Small intestine (tissue), 16 donors: ENCODE measurements at places on chromosomes 13 and 19.

DNA sequence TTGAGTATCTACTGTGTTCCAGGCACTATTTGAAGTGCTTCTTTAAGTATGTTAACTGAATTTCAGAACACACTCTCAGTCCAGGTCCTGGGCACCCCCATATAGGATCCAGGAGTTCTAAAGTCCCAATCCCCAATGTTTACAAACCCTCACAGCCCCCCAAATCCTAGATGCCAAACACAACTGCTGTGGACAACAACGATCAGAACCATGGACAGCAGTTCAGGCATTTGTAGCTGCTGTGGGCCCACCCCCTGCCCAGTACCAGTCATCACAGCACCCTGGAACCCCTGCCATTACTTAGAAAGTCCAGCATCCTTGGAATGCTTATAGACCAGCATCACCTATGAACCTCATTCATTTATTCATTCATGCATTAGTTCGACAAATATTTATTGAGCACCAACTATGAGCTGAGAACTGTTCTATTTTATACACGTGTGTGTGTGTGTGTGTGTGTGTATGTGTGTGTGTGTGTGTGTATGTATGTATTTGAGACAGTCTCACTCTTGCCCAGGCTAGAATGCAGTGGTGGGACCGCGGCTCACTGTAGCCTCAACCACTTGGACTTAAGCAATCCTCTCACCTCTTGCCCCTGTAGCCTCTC is 19.3 kb upstream of the SDHAF1 start:
- DNase-seq: peak; percentile 25

DNA sequence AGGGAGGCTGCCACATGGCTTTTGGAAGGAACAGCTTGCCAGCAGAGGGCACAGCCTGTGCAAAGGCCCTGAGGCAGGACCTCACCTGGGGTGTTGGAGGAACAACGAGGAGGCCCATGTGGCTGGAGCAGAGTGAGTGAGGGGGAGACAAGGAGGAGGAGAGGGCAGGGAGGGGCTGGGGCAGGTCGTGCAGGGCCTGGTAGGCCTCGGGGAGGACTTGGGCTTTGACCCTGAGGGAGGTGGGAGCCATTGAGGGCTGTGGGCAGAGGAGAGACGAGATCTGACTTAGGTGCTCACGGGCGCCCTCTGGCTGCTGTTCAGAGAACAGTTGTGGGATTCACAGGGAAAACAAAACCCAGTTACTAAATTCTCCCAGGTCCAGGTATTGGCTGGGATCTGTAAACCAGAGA is 25.2 kb downstream of the ZNRF4 start:
- DNase-seq: no peak

GRCh38 chr13:52743988-52744387 is 4.4 kb upstream of the CNMD start:
- DNase-seq: no peak

DNA sequence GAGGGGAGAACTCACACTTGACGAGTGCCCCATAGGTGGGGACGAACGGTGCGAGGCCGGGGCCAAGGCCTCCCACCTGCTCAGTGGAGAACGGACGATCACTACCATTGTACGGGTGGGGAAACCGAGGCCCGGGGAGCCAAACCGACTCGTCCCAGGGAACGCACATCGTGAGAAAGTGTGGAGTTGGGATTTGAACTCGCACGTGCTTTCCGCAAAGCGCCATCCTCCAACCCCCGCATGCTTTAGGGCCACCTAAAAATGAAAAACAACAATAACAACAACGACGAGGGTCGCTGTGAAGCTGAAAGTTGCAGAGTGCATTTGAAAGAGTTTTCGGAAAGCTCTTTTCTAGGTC is 458 bp downstream of the ARHGEF1 start:
- no peak for DNase-seq

GRCh38 chr19:49468199-49468598 is 5.8 kb upstream of the FLT3LG start:
- DNase-seq: no peak

GRCh38 chr19:937259-937694 is 11.4 kb downstream of the ARID3A start:
- DNase-seq: no peak

DNA sequence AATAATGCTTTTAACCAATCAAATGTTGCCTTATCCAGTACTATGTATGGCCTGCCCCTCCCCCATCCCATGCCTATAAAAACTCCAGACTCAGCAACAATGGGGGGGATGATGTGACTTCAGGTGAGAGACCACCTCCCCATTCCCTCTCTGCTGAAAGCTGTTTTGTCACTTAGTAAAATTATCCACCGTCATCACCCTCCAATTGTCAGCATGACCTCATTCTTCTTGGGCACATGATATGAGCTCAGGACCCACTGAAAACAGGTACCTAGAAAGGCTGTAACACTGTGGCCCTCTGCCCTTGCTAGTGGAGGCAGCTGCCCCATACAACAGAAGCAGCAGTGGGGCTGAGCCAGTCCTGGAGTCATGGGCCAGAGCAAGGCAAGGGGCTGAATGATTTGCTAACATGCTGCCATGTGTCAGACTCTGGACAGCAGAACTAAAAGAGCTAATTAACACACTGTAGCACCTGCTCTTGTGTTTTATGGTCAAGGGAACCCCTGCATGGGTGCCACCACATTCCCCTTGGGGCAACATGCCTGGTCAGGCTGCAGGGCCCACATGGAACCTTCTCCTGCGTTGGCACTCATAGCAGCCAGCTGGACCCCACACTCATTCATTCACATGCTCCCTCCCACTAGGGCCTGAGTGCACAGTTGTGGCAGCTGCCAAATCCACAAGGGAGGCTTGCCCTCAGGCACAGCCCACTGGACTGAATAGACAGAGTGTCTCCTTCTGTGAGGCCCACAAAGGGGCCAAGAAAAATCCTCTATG is 722.2 kb upstream of the PCDH20 start:
- no peak for DNase-seq

DNA sequence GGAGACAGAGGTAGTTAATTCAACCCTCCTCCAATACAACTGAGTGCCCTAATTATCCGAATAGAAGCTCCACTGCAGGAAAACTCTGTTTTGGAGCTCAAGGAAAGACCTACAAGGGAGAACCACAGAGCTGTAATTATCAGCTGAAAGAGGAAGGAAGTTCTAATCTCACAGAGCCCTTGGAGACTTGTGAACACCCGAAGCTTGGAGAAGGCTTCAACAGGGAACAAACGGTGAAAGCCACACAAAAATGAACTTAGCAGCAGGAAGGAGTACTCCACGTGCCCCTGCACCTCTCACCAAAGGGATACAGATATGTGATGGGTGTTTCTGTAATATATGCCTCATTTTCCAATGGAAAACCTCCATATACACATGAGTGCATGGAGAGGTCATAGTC is 61.1 kb downstream of the IRS2 start:
- DNase-seq: no peak

DNA sequence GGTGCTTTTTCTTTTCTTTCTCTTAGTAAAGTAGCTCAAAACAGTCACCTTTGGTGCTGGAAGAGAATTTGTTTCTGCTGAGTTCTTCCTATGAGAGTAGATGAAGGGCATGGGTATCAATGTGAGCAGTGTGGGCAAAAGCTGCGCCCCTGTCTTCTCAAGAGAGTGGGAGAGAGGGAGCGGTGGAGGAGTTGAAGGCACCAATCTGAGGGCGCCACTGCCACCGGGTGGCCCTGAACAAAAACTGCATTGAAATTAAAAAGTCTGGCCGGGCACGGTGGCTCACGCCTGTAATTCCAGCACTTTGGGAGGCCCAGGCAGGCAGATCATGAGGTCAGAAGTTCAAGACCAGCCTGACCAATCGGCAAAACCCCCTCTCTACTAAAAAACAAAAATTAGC is 28.7 kb upstream of the EPHX3 start:
- DNase-seq: no peak

DNA sequence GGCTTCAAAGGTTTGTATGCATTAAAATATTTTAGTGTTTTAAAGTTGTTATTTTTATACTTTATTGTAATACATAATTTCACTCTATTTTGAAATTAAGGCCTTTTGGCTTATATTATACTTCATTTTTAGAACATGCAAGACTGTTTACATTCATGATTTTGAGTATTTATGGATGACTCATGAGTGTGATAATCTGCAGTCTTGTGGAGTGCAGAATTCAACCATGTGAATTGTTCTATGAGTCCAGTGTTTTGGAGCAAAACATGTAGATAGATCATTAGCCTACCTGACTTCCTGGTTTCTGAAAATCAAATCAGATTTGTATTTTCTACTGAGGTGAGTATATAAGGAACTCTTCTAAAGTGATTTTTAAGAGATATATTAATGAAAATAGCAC is 241.8 kb downstream of the PCCA start:
- no peak for DNase-seq

DNA sequence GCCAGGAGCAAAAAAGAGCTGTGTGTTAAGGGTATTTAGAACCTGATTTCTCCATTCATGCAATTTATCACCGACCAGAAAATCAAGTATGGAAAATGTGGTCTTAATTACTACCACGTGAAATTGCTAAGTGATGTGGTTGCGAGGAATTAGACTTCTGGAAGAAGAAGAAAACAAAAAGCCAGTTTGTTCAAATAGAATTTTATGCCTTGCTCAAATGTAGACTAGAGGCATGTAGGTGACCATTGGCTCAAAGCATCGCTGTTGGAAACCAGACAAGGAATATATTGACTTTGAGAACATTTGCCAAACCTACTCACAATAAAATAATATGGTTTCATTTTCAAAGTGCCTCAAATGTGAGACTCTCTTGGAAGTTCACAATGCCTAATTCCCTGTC is 57.3 kb upstream of the LRCH1 start:
- no peak for DNase-seq

- peak; percentile 21 for DNase-seq
Measured at GRCh38 chr13:59494560-59494970, 669.2 kb downstream of the DIAPH3 start.

- no peak for DNase-seq
Measured at GRCh38 chr19:54335164-54335563, 3.8 kb downstream of the LILRA4 start.

GRCh38 chr19:15264061-15264932 is 32.0 kb upstream of the EPHX3 start:
- DNase-seq: peak; percentile 70

GRCh38 chr19:17909003-17909732 is 23.6 kb upstream of the CCDC124 start:
- DNase-seq: no peak

DNA sequence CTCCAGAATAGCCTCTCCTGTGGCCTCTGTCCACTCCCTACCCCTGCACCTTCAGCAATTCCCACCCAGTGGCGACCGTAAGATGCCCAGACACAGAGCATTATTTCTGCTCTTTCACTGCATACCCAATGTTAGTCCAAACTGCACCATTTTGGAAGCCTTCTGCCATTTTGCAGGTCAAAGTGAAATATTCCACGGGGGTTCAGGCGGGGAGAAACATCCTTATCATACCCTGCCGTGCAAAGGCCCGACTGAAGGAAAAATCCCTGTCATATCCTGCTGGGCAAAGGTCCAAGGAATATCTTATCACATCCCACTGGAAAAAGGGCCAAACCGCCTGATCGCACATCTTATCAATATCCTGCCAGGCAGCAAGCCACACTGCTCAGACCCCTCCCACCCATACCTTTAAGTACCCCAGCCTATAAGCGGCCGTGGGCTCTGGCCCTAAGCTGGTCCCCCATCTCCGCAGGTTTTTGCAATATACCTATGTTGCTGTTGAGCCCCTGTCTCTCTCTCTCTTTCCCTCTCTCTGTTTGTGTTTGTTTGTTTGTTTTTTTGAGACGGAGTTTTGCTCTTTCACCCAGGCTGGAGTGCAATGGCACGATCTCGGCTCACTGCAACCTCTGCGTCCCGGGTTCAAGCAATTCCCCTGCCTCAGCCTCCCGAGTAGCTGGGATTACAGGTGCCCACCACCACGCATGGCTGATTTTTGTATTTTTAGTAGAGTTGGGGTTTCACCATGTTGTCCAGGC is 18.2 kb downstream of the CLEC11A start:
- peak; percentile 33 for DNase-seq

DNA sequence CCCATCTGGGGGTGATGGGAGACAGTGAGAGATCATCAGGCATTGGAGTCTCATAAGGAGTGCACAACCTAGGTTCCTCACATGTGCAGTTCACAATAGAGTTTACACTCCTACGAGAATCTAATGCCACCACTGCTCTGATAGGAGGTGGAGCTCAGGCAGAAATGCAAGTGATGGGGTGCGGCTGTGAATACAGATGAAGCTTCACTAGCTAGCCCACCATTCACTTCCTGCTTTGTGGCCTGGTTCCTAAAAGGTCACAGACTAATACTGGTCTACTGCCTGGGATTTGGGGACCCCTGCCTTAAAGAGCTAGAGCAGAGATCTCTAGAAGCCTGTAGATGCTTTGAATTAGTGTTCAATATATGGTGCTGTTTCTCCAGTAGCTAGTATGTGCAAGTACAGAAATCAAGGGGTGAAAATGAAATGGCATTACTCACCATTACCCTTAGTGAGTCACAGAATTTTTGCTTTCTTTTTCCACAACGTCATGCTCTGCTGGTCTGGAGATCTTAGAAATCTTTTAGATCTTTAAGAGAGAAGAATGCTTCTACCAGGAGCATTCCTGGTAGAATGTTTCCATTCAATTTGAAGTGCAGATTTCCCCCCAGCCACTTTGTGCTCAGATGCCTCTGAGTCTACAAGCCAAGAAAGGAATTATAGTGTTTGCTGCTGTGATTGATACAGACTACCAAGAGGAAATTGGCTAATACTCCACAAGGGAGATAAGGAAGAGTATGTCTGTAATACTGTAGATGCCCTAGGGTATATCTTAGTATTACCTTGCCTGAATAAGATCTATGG is 2301.2 kb downstream of the PCDH9 start:
- no peak for DNase-seq

- DNase-seq: peak; percentile 67
Measured at GRCh38 chr13:99980201-99980823, 1.3 kb upstream of the ZIC2 start.
